Central memory CD4-positive, alpha-beta T cell (primary cell): ENCODE measurements at places on chromosomes 2 and 18.

GRCh38 chr2:19540739-19541525, 182.5 kb upstream of the OSR1 start:
- no peak for DNase-seq

DNA sequence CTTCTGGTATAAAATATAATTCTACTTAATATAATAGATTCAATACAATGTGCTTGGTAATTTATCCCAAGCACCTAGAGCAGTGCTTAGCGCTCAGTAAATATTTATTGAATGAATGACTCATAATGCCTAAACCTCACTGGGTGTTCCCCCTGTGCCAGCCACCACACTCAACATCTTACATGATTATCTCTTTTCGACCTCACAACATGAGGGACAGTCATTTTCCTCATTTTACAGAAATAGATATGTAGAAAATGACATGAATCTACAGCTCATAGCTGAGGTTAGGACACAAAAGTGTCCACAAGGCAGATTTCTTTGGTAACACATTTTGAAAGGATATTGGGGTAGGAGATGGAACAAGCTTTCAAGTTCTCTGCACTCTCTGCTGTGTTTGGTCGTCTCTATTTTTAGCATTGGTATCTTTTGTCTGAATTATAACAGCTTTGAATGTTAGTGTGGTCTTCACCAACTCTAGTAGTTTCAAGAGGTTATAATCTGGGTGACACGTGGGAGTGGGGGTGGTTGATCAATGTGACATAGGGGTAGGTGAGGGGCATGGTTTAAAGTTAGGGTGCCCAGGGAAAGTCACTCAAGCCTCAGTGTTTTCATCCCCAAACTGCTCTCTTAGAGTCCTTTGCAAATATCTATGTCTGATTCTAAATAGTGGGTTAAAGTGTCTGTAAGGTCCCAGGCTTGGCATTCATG, 9.8 kb downstream of the MYOM1 start:
- no peak for DNase-seq

GRCh38 chr2:157377861-157378260, 52.2 kb upstream of the ERMN start:
- no peak for DNase-seq

- no peak for DNase-seq
These were observed 2.0 kb upstream of the CYP26B1 start for GRCh38 chr2:72149556-72150156.

GRCh38 chr18:76903386-76903785, 81.0 kb downstream of the ZNF236 start:
- no peak for DNase-seq

GRCh38 chr2:75729861-75730260, 19.1 kb upstream of the GCFC2 start:
- no peak for DNase-seq

GRCh38 chr2:189492451-189492850, 51.2 kb downstream of the WDR75 start:
- DNase-seq, result no peak
